ENCODE measurements at places on chromosomes 7 and 10. TPM values are rescaled to one million over a fixed set of nuclear protein-coding genes. Genes with fewer than 3 reads are reported as not detected.

Gene ACSL5
- total RNA-seq: 0.30 TPM

Gene PIP
- not detected for total RNA-seq

Gene OR6V1
- total RNA-seq: not detected

Gene WNT2
- total RNA-seq: not detected

Gene ZNF282
- total RNA-seq: 17.0 TPM

Gene HKDC1
- 11.6 TPM for total RNA-seq
